ENCODE measurements at places on chromosomes 13 and 19. TPM values are rescaled to one million over a fixed set of nuclear protein-coding genes. Genes with fewer than 3 reads are reported as not detected.

Gene MUC16
- 0.94 TPM for total RNA-seq

Gene KLK12
- total RNA-seq = not detected

Gene SCGB2B2
- total RNA-seq = 0.89 TPM

Gene TMEM272
- total RNA-seq = 0.55 TPM

Gene OR7D2
- total RNA-seq = 0.07 TPM

Gene CD209
- total RNA-seq = 10.0 TPM

Gene SLC15A1
- total RNA-seq = not detected

Gene ZNF98
- 0.55 TPM for total RNA-seq

Gene PCDH9
- total RNA-seq = 12.9 TPM

Gene ZNF345
- total RNA-seq = 2.9 TPM

Gene TUBGCP3
- 16.0 TPM for total RNA-seq

Gene CELF5
- not detected for total RNA-seq

Gene C1QTNF9
- total RNA-seq = 3.9 TPM

Gene COX7A1
- total RNA-seq = 3,262 TPM

Gene ZNF480
- 16.0 TPM for total RNA-seq

Gene ZNF578
- total RNA-seq = 2.2 TPM

- no peak for DNase-seq
Observed at GRCh38 chr19:12607631-12608030, 3.0 kb downstream of the ZNF490 start.

- no peak for DNase-seq
Observed at GRCh38 chr13:49877629-49878218, 58.4 kb downstream of the SPRYD7 start.

GRCh38 chr13:69999875-70000274, 107.8 kb upstream of the ATXN8OS start:
- DNase-seq = no peak

DNA sequence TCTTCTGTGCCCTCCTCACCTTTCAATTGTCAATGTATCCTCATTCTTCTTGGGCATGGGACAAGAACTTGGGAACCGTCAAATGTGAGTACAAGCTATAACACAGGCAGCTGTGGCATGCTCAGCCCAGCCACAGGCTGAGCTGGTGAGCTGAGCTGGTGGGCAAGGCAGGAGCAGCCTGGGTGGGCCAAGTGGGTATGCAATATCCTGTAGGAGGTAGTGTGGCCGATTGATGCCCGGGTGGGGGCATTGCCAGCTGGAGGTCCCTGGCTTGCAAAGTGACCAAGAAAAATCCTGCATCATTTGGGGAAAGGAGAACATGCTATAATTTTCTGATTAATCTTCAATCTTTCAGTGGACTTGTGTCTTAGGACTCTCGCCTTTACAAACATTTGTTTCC, 507.2 kb upstream of the SLC10A2 start:
- no peak for DNase-seq

GRCh38 chr19:45154064-45154827, 6.5 kb downstream of the NKPD1 start:
- no peak for DNase-seq

- DNase-seq = no peak
Observed at GRCh38 chr13:52187029-52187423, 27.6 kb upstream of the NEK3 start.

- DNase-seq = no peak
Observed at GRCh38 chr13:48594096-48594815, 59.5 kb upstream of the CYSLTR2 start.

DNA sequence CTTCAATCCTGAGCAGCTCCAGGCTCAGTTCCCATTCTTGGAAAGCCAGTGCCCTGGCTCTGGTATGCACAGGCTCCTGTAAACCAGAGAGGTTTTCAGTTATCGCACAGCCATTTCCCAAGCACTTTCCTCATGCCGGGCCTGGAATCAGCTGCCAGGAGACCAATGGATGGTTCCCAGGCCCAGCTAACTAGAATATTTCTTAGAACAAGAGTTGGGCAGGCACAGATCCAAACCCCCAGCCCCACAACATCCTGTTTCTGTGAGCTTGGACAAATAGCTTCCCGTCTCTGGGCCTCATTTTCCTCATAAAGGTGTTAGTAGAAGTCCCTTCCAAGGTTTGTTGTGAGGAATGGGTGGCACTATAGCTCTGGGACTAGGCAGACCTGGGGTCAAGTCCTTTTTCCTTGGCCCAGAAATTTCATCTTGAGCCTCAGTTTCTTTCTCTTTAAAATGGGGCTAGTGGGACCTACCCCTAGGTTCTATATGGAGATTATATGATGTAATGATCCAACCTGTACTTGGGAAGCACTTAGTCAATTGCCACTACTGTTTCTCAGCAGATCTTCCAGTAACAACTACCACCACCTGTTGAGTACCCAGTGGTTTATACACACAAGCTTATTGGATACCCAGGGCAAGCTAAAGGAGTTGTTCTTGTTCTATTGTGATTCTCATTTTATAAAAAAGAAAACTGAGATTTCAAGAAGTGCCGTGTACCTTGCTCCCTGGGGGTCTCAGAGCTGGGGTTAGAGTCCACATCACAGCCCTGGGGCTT, 5.1 kb upstream of the CCDC97 start:
- DNase-seq = no peak

DNA sequence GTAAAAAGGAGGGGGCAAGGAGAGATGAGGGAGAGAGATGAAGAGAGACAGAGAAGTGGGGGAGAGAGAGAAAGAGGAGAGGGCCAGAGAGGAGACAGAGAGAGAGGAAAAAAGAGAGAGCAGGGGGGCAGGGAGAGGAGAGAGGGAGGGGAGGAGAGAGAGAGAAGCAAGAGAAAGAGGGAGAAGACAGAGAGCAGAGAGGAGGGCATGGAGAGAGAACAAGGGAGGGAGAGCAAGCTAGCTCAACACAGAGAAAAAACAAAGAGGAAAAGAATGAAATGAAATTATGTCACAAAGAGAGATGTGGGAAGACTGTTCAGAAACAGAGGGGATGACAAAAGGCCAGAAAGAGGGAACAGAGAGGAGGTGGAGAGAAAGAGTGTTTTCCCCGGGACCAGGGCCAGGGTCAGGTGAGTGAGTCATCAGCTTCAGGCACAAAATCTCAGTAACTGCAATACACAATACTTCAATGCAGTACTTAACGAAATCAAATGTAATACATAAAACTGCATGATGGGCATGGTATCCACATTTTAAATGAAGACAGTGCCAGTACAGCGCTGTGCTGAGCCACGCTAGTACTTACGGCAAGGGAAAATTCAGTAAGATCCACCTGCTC, 4.8 kb downstream of the KLK7 start:
- DNase-seq = no peak

DNA sequence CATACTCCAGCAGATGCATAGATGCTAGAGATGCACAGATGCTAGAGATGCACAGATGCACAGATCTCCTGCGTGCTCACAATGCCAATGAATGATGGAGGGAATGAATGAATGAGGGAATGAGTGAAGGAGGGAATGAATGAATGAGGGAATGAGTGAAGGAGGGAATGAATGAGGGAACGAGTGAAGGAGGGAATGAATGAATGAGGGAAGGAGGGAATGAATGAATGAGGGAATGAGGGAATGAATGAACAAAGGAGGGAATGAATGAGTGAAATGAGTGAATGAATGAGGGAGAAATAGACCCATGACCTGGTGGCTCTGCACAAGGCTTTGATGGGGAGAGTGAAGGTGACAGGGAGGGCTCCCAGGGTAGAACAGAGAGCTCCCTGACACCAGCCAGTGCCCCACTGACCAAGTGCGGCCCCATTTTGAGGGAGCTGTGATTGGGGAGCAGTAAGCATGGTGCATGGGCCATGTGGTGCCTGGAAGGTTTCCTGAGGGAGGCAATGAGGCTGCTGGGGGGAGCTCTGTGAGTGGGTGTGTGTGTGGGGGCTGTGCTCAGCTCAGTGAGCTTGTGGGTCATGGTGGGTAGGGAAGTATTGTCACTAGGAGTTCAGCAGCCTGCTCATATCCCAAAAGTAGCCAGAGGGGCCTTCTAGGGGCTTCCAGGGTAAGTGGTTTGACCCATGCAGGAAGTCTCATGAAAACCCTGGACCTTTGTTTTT, 12.7 kb downstream of the SLC27A1 start:
- DNase-seq = no peak

DNA sequence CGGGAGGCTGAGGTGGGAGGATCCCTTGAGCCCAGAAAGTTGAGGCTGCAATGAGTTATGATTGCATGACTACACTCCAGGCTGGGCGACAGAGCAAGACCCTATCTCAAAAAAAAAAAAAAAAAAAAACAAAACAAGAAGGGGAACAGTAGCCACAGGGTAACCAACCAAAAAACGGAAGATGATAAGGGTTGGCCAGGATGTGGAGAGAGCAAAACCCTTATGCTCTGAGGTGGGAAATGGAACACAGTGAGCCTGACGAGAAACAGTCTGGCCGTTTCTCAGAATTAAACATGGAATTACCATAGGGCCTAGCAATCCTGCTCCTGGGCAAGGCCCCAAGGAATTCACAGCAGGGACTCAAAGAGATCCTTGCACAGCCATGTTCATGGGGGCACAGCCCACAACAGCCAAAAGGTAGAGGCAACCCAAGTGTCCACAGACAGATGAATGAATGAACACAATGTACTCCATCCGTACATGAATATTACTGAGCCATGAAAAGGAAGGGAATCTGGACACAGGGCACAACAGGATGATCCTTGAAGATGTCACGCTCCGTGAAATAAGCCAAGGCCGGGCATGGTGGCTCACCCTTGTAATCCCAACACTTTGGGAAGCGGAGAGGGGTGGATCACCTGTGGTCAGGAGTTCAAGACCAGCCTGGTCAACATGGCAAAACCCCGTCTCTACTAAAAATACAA, 11.3 kb downstream of the NMRK2 start:
- DNase-seq = no peak

DNA sequence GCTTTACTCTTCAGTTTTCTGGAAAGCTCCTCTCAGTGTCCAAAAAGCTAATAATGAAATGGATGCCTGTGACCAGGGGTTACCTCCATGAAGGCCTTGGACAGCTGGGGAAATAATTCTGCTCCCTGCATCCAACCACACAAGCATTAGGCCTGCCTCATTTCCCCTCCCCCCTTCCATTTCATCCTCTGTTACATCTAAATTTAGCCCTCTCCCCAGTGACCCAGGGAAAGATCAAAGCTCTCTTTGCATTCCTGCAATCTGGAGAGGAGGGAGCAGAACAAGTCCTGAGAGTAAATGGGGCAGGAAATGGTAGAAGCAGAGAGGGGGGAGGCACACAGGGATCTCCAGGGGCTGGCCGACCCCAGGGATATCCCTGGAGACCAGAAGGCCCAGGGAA, 452.7 kb downstream of the TSHZ3 start:
- no peak for DNase-seq

- DNase-seq = no peak
Observed at GRCh38 chr19:47766670-47767069, 11.8 kb upstream of the SELENOW start.

DNA sequence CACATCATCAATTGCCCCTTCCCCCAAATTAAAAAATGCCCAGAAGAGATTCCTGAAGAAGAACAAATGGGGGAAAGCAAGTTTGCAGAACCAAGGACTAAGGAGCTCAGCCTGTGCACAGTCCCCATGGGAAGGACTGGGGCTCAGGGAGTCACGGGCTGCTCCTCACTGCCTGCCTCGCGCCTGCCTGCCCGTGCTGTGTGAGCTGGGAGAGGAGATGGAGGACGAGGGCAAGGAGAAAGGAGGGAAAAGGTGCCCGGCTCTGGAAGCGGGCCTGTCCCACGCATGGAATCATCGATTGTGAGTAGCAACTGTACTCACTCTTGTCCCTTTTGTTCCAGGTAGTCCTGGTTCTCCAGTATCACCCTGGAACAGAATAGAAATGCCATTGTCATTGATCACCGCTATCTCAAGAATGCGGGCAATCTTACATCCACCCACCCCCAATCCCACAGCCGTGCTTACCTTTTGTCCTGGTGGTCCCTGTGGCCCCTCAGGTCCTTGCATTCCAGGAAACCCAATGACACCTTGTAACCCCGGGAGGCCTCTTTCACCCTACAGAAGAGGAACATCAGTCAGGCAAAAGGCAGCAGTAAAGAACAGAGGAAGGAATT, 93.4 kb downstream of the COL4A1 start:
- DNase-seq = no peak

- no peak for DNase-seq
Observed at GRCh38 chr19:9528757-9529336, 9.6 kb downstream of the ZNF426 start.

DNA sequence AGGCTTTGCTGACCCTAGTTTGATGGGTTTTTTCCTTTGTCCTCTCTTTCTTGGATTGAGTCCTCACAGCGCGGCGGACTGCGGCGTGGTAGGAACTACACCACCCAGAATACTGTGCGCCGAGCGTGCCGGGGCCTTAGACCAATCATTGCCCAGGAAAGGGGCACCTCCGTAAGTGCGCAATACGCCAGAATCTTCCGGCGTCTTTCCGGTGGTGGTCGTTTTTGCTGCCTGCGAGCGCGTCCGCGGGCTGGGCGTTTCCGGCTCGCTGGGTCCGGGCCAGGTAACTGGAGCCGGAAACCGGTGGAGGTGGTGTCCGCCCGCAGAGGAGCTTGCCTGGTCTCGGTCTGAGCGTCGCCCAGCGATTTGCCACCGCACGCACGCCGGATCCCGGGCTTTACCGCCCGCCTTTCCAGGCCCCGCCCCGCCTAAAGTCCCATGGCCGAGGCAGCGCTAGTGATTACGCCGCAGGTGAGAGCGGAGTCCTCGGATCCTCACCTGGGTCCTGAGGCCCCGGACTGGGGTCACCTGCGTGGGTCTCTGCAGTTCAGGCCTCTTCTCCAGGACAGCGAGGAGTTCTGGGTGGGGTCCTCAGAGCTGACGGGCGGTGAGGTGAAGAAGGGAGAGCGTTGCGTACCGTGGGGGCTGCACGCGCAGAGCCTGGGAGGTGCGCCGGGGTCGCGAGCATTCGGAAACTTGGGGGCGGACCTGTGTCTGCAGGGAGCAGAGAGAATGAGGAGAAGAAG, at the start of gene ZNF549:
Gene ZNF549, plus strand, starts transcription at position 221 of the 746 bp plus-strand sequence. Its CDS starts 218 bp downstream, at position 439.
- DNase-seq = peak; percentile 91

- no peak for DNase-seq
Observed at GRCh38 chr13:75365724-75366173, 116.2 kb downstream of the TBC1D4 start.

DNA sequence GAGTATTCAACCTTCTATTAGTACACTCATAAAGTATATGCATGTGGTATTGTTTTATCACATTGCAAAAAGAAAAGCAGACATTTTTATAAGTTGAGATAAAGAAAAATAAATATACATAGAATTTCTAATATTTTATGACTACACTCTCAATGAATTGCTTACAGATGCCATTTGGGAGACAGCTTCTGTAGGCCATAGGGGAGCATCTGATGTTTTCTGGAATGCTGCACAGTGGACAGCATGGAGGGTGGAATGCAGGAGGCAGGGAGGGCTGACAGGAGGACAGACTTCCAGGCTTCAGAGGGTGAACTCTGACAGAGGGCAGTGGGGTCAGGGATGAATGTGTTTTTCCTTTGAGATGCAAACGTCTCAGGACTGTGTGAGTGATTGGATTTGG, 45.8 kb downstream of the MIPEP start:
- no peak for DNase-seq

DNA sequence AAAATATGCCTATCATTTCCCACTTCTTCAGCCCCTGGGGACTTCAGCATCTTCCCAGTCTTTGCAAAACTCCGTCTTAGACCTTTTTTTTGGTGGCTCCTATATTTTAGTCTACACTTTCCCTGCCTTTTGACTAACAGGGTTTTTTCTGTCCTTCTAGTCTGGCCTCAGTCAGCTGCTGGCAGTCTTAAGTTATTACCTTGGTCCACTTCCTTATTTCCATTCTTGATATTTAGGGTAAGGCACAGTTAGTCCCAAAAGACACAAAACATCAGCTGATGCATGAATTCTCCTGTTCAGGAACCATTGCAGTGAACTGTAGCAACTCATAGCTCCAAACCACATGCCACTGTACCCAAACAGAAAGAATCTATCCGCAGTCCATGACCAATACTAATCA, 234.6 kb upstream of the RFC3 start:
- no peak for DNase-seq

- no peak for DNase-seq
Observed at GRCh38 chr13:87129602-87130300, 541.4 kb upstream of the SLITRK5 start.
